Right renal pelvis (tissue), 4 donors: ENCODE measurements at places on chromosomes 6 and 20. TPM values are rescaled to one million over a fixed set of nuclear protein-coding genes. Genes with fewer than 3 reads are reported as not detected.
A peak's percentile ranks its signal among the peaks of the same experiment; 100 is the strongest.

- no peak for DNase-seq
Measured at GRCh38 chr6:54118117-54118516, 6.9 kb downstream of the MLIP start.

GRCh38 chr6:124793398-124793797 is 168.8 kb upstream of the RNF217 start:
- no peak for DNase-seq

GRCh38 chr20:62370807-62371587 is 3.9 kb upstream of the LAMA5 start:
- DNase-seq = no peak

Gene C20orf141
- not detected for polyA plus RNA-seq

DNA sequence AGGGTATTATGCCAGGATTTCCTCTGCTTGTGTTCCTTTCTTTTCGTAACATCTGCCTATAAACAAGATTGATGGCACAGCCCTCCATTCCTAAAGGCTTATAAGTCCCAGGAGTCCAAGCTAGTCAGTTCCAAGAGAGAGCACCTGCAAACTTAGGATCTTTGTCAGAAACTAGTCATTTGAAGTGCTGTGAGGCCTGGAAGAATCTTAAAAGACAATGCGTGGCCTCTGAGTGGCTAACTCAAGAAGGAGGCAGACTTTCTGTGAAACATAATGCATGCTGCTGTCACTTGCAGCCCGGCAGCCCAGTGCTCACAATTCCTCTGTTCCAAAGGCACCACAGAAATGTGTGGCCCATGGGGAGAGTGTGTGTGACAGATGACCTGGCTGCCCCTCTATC is 135.0 kb upstream of the SUPT3H start:
- DNase-seq = no peak

GRCh38 chr6:17987697-17988421 is 424 bp upstream of the KIF13A start:
- DNase-seq = peak; percentile 47

DNA sequence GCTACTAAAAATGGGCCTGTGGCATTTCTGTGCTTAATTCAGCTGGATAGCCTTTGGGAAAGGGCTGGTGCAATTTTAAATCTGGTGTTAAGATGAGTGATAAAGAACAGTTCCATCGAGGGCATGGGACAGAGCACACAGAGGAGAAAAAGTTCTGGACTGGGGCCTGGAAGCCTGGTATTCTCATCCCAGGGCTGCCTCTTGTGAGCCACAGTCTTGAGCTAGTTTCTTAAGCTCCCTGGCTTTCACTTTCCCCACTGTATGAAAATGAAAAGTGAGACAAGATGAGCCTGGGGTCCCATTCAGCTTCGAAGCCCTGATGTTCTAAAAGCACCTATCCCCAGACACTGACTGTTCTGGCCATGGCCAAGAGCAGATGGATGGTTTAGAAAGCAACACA is 14.3 kb upstream of the LAMA4 start:
- no peak for DNase-seq

Gene FILIP1
- 2.4 TPM for polyA plus RNA-seq

DNA sequence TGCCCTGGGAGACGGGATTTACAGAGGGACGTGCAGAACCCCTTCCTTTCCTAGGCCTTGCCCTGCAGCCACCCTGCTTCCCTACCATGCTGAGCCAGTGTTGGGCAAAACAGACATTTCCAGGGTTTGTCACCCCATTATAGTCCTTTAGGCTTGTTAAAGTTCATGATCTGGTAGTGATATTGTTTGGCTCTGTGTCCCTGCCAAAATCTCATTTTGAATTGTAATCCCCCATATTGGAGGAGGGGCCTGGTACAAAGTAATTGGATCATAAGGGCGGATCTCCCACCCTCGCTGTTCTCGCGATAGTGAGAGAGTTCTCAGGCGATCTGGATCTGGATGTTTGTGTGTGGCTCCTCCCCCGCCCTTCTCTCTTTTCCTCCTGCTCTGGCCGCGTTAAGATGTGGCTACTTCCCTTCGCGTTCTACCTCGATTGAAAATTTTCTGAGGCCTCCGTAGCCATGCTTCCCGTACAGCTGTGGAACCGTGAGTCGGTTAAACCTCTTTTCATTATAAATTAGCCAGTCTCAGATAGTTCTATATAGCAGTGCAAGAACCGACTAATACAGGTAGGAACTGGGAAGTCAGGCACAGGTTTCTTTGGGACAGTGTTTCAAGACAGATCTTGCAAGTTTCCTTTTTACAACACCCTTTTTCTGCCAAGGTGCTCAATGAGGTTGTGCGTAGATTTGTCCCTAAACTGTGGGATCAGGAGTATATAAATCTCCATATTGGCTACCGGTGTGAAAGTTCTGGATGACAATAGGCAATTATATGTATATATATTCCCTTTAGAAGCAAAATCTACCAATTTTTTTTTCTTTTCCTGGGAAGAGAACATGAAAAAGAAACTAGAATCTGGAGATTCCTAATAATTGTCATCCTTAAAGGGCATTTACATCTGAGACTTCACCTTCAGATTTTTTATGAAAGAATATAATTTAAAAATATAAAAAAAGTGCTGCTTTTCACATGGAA is 152.1 kb downstream of the SAMD5 start:
- DNase-seq = no peak

Gene B4GALT5
- 45.2 TPM for polyA plus RNA-seq
